ENCODE measurements at places on chromosomes 16 and 17.

DNA sequence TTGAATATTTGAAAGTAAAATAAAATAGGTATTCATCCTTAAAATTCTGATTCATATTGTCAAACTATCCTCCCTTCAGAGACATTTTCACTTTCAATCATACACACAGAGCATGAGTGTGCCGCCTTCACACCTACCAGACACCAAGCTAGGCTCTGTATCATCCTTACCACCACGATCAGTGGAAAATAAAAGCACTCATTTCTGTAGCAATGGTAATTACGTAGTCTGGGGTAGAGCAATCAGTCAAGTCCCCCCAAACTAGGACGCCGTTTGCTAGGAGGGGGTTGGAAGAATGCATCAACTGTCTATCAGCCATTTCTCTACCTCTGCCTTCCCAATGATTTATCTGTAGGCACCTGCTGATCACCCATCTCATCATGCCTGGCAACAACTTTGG is 84.6 kb upstream of the GRIN2A start:
- DNase-seq = no peak

- no peak for DNase-seq
These were observed 67.1 kb downstream of the TEX14 start for GRCh38 chr17:58624751-58625150.

- DNase-seq = no peak
These were observed 63.9 kb upstream of the RPH3AL start for GRCh38 chr17:416293-417206.

DNA sequence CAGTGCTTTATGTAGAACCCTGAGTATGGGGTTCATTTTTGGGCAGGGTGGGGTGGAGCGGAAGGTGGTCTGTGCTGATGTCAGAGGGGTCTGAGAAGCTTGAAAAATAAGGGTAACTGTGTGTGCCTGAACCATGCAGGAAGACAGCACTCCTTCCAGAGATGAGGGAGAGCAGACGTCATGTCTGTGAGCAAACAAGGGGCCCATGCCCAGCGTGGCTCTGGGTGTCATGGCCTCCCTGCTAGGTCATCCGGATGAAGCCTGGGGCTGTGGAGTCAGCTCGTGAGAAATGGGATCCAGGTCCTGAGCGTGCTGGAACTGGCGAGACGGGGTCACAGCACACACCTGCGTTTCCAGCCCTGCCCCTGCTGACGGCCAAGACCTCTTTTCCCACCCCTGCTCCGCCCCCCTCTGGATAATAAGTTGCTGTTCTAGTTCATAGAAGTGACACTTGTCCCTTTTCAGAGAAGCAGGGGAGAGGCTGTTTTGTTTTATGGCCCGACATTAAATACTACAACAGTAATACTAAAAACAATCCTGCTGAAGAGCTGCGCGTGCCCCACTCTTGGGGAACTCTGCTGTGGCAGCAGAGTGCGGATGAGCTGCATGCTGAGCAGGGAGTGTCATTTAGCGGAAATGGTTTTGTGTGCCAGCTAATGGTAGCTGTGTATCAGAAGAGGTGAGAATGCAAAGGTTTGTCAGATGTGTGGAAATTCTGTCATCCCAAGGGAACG is 92.6 kb downstream of the RPTOR start:
- DNase-seq = no peak

DNA sequence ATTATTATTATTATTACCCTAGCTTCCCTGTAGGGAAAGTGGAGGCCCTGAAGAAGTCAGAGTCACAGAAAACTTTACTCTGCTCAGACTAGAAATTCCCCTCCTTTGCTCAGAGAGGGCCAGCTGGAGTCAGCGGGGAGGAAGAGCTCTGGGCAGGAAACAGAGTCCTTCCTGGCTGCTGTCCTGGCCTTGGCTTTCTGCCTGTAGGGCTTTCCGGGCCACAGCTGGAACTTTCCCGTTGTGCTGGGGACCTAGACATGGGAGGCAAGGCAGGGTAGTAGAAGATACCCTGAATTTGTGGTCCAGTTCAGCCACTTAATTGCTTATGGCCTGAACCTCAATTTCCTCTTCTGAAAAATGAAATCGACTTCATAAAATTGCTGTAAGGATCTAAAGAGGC is 14.0 kb upstream of the CCL2 start:
- DNase-seq = no peak

- no peak for DNase-seq
These were observed 20.5 kb downstream of the CLEC16A start for GRCh38 chr16:10964891-10965326.

DNA sequence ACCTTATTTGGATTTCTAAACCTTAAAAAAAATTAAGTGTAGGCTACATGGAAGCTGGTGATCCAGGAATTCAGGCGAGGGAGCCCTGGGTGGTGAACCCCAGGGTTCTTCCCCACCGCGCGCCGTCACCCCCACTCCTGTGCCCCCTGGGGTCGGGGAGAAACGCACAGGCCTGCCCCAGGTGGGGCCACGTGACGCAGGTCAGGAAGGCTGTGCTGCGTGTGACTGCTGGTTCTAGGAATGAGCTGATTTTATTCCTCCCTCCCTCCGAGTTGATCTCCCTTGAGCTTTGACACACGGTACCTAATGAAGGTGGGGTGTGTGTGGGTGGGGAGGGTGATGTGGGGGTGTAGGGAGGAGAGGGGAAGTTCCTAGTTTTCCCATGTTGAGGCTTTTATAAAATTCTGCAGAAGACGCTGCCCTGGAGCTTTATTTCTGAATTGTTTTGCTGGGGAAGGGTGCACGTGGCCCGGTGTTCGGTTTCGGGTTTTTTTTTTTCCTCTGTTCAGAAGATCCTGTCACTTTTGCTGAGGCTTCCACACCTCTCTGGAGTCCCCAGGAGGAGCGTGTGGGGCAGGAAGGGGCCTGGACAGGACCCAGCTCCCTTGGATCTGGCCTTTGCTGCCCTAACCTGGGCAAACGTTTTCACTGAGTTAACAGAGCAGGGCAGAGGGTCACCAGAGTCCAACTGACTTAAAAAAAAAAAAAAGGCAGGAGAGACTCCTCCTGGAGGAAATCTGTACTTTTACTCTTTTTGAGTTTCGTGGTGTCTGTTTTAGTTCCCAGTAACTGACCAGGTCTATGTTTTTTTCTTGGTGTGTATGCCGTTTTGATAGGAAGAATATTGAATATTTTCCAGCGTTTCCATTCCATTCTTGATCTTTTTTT is 55.8 kb upstream of the GSE1 start:
- no peak for DNase-seq

- no peak for DNase-seq
These were observed at the start of gene B4GALNT2 for GRCh38 chr17:49132699-49133364. Gene B4GALNT2, plus strand, starts transcription at chr17:49132769. Its CDS starts 24 bp downstream, at chr17:49132793.

- DNase-seq = no peak
These were observed 16.6 kb upstream of the IL21R start for GRCh38 chr16:27385398-27385797.
